IMR-90 (cell line): ENCODE measurements at places on chromosomes 1 and 21. TPM values are rescaled to one million over a fixed set of nuclear protein-coding genes. Genes with fewer than 3 reads are reported as not detected.

DNA sequence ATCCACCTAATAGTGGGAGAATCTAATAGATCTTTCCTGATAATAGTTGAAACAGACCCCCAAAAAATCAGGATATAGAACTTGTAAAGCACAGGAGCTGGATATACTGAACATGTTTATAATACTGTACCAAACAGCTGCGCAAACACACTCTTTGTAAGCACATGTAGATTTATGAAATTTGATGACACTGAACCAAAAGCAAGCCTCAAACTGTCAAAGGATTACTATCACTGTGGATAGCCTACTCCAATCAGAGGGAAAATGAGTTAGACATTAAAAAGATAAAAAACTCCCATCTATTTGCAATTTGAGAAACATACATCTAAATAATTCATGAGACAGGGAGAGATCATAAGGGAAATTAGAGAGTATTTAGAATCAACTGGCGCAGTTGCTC, 26.1 kb downstream of the RCAN3 start:
- no peak for DNase-seq

Gene TFAP2E
- 0.09 and 0.19 TPM in 2 replicates for polyA plus RNA-seq

Gene PANK4
- polyA plus RNA-seq, result 18.5 and 23.3 TPM in 2 replicates

Gene KCNJ9
- not detected in 2 replicates for polyA plus RNA-seq

DNA sequence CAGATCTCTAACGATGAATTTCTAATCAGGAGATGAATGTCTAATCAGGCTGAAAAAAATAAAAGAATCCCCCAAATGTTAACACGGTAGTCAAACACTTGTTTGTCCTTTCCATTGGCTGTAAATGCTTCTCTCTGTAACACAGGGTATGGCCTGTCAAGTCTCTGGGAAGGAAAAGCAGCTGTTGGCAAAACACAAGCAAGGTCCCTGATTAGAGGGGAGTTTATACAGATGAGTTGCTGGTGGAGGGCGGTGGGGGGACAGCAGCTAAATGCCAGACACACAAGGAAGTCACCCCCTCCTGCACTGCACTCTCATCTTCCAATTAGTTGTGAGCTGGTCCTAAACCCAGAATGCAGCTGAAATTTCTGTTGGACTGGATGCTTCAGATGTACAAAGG, 51.0 kb downstream of the PGBD5 start:
- no peak for DNase-seq

DNA sequence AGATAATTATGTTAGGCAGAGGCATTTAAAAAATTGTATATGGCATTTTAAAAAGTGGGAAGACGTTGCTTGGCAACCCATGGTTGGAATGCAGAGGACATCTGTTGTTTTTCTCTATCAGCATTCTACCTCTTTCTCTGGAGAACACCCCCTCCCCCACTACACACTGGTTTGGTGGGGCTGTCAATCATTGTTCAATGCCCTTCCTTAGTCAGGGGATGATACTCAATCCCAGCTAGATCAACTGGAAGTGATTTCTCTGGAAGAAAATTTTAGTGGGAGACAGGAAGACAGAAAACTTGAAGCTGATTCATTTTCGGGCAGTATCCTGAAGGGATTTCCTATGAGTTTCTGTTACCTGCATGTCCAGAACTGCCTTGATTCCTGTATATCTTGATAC, 35.7 kb upstream of the CAP1 start:
- no peak for DNase-seq

- peak; percentile 66 for DNase-seq
Observed at GRCh38 chr1:30727824-30728223, 4.4 kb upstream of the MATN1 start.

GRCh38 chr1:152052606-152053005, 15.8 kb upstream of the S100A11 start:
- peak; percentile 71 for DNase-seq

DNA sequence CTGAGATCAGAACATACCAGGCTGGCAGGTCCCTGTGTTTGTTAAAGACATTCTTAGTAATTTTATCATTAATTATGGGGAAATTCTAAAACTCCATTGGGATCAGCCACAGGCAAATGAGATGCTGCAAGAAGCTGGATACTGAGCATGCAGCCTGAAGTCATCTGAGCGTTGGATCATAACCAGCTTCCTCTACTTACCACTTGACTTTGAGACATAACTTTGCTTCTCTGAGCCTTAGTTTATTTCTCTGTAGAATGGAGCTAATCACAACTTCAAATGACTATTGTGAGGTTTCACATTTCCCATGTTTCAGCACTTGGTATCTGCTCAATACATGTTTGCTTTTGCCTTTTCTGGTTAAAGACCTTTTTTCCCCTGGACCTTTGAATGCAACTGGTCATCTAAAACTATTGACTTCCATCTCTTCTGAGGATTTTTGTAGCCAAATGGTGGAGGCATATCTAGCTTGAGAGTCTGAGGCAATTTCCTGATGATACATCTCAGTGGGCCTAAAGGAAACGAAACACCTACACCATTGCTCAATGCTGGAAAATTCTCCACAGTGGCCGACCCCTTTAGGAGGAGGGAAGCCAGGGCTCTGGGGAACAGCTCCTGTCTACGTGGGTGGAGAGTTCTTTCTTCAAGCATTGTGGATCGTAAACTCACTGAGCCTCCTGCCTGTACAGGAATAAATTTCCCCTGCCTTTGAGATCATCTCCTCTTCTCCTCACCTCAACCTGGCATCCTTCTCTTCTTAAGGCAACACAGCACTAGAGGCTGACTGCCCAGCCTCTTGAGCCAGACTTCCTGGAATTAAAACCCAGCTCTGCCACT, 109.1 kb upstream of the HOOK1 start:
- DNase-seq, result peak; percentile 93

GRCh38 chr1:156912861-156913808, 7.3 kb upstream of the LRRC71 start:
- no peak for DNase-seq

DNA sequence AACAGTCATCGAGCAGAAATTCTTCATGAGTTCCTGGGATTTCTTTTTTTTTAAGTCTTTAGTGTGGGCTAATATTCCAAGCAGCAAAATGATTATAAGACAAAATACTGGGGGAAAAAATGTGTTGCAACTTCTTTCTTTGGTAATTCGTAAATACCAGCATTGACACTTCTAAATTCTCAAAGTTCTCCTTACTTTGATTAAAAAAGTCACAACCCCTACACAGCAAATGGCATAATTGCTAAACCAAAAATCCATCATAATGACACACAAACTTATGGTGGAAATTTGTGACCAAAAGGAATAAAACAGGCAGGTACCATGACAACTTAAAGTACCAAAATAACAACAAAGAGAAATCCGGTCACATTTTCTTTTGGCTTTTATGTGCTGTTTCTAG, 585.2 kb upstream of the PKN2 start:
- DNase-seq, result no peak

- no peak for DNase-seq
Observed at GRCh38 chr1:246768403-246769020, 44.3 kb downstream of the SCCPDH start.

DNA sequence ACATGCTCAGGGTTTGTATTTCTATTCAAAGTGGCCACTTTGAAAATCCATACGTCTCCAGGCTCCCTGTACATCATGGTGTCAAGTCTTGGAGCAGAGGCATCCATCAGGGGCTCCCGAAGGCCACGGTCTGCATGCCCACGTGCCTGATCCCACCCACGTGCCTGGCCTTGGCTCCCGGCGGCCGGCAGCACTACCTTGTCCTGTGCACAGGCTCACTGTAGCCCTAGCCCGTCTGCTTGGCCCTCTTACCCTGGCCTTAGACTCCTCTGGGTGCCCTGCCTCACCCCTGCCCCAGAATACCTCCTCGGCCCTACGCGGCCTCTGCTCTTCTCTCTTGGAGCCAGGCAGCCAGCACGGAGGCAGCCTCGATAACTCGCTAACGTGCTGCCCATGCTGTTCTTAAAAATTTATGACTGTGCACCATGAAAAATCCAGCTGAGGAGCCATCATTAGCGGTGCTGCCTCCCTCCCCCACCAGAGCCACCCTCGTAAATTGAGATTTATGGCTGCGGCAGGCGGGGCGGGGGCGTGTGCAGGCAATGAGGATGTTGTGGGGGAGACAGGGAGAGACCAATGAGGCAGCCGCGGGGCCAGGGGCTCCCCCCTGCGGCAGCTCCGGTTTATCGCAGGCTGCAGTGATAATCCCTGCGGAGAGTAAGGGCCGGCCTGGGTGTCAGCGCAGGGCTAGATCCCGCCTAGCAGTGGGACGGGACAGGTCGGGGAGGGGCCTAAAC, 24.6 kb downstream of the DMAP1 start:
- peak; percentile 25 for DNase-seq

GRCh38 chr1:19360843-19361610, 48.9 kb downstream of the SLC66A1 start:
- DNase-seq, result no peak

- DNase-seq, result peak; percentile 47
Observed at GRCh38 chr1:173294843-173295242, 87.7 kb upstream of the TNFSF4 start.

- DNase-seq, result no peak
Observed at GRCh38 chr1:34019741-34020552, 145.1 kb downstream of the CSMD2 start.

Gene OR6N1
- not detected in 2 replicates for polyA plus RNA-seq
